ENCODE measurements at places on chromosomes 4 and X.

DNA sequence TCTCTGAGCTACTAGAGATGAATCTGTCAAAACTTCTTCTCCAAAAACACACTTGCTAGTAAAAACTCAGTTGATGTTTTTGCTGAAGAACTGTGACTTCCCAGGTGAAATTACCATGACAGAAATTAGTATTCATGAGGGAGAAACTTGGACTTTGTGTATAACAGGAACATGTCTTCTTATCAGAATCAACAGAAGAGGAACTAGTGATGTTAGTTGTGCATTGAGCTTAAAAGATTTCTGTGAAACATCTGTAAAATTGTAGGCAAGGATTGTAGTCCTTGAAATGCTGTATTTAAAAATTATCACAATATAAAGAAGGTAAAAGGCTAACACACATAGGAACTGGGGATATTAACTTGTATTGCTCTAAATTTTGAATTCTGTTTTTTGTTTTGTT, 11.3 kb downstream of the FAM241A start:
- DNase-seq = no peak

GRCh38 chrX:150365990-150366911, 3.1 kb downstream of the MAMLD1 start:
- no peak for DNase-seq

DNA sequence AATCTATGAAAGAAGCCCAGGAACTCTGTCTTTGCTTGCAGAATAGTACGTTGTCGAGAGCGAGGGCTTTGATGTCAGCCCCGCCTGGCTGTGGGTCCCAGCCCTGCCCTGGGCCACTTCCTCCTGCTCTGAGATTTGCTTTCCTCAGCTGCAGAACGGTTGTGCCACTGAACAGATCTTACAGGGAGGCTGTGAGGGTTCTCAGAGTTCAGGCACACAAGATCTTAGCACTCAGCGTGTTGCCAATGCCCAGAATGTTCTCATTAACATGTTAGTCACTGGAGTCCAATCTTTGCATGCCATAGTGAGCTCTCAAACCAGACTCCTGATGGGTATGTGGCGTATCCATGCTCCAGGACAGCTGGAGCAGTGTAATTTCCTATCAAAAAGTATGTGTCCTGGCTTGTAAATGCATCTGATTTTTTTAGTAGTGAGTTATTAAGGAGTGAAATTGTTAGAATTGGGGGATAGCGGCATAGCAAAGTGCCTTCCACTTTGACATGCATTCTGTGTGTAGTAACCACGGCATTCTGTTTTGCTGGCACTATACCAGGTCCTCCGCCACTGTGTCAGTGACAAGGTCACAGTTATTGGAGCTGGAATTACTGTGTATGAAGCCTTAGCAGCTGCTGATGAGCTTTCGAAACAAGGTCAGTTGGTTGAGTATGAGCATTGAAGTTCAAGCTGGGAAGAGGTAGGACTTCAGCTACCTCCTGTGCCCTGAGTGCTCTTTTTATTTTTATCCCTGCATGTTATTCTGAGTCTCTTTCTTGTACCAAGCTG, 31.6 kb downstream of the TKTL1 start:
- DNase-seq = no peak

- DNase-seq = no peak
These were observed 62.6 kb upstream of the FBXW7 start for GRCh38 chr4:152598454-152598853.

DNA sequence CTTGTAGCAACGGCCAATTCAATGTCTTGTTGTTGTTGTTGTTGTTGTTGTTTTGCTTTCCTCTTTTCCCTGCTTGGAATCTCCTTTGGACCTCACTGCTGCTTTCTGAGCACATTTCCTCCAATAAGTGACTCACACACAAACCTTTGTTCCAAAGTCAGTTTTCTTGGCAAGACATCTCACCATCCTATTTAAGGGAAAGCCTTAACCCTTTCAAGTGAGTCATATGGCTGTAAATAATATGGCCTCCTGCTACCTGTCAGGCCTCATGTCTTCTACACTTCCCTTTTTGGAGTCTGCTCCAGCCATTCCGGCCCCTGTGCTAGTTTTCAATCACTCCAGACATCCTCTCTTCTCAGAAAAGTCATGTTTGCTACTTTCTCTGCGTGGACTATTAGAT, 79.5 kb upstream of the MAGEB10 start:
- no peak for DNase-seq

GRCh38 chr4:123449780-123450179, 53.2 kb downstream of the SPRY1 start:
- DNase-seq = peak; percentile 43

- no peak for DNase-seq
These were observed 104.6 kb upstream of the LRPAP1 start for GRCh38 chr4:3636646-3637320.

Measured in BJ (cell line).